ENCODE measurements at places on chromosomes 6 and 20.

DNA sequence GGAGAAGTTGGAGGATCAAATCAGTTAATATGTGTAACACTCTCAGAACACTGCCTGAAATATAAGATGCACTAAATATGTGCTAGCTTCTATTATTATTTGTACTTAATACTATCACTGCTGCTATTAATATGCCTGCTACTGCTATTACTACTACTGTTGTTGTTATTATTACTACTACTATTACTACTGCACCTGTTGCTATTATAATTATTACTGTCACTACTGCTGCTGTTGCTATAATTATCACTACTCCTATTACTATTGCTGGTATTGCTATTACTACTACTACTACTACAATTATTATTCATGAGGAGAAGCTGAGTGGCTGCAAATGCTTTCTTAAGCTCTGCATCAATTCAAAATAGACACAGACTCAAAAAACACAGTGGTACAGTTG, 16.7 kb upstream of the SSTR4 start:
- DNase-seq = no peak

DNA sequence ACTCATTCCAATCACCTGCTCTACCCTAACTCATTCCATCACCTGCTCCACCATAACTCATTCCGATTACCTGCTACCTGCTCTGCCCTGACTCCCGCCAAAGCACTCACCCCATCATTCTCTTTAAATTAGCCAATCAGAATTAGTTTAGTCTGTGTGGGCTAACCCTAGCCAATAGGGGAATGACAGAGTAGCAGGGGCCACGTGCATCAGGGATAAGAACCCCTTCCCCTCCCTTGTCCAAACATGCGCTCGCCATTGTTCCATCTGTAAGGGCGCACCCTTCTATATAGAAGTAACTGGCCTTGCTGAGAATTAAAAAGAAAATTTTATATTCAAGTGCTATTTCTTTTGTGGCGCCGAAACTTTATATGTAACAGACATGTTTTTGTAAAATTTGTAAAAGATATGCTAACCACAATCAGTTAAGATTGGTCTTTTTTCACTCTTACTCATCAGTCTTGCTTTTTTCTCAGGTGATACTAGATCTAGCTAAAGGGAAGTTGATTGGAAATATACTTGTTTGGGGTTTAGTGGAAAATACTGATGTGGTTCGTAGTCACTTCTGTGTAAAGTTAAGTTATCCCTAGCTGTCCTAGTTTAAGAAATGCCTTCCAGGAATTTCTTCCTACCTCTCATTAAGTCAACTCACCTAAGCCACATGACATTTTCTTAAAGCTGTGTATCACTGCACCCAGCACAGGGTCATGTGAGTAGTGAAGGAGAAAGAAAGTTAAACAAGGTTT, 16.5 kb downstream of the RTN4IP1 start:
- DNase-seq = no peak

GRCh38 chr6:166749666-166750065, 122.6 kb upstream of the RPS6KA2 start:
- DNase-seq = no peak

GRCh38 chr6:75244063-75244584, 523 bp upstream of the COX7A2 start:
- no peak for DNase-seq

DNA sequence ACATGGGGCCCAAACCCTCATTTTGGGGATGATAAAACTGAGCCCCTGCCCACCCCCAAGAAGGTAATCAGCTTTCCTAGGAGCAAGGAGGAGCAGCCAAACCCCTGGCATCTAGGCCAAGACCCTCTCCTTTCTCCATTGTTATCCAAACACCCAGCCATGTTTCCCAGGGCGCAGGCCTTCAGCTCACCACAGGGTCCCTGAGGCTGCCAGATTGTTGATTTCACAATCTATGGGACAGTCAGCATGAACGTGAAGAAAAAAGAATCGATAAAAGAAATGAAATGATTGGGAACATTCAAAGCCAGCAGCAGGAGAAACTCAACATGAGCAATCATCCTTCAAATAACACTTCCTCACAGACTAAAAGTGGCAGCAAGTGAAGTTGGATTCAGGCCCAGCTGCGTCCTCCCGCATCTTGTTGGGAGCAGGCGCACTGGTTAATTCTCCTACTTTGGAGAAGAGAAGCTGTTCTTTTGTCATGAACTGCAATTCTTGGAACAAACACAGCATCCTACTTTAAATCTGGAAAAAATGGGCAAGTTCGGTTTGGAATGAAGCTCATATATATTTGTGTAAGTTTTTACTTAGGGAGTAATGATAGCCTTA, 241.8 kb upstream of the PRDM1 start:
- no peak for DNase-seq

- no peak for DNase-seq
These were observed 579.5 kb upstream of the HTR1E start for GRCh38 chr6:86357877-86358276.

- no peak for DNase-seq
These were observed 143.6 kb downstream of the DST start for GRCh38 chr6:56499095-56499494.

DNA sequence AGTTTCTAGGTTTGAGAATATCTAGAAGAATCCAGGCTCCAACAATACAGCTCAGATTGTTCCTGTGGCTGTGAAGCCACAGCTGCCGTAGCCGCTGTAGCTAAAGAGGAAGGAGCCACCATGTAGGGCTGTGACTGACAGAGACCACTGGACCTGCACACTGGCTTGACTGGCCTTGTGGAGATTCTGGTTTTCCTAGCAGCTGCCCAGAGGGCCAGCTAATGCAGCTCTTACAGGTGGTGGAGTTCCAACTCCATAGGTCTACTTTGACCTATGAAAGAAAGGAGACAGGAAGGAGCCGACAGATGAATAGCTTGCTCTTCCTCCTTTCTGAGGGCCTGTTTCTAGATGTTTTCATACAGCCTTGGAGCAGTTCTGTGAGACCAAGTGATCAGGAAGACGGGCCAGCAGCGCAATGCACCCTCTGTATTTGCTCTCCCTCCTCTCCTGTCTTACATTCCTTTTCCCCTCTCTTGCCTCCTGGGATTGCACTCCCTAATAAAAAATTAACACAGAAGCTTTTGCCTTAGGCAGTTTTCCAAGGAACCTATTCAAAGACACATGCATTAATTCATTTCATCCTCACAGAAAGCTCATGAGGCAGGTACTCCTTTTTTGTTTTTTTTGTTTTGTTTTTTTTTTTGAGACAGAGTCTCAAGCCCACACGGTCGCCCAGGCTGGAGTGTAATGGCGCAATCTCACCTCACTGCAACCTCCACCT, 51.8 kb upstream of the MYB start:
- DNase-seq = peak; percentile 26

DNA sequence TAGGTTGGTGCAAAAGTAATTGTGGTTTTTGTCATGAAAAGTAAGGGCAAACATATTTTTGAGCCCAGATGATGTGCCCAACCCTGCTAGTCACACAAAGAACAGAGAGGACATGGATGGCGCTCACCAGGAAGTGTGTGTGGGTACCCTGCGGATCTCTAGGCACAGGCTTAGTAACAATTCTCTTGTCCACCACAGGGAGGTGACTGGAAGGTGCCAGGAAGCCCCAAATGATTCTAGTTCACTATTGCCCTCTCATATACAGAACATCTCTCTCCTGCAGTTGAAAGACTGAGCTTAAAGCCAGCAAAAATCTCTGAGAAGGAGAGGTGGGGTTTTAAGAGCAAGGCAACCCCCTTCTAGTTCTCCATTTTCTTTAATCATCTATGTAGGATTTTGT, 272.1 kb upstream of the TAB2 start:
- no peak for DNase-seq

DNA sequence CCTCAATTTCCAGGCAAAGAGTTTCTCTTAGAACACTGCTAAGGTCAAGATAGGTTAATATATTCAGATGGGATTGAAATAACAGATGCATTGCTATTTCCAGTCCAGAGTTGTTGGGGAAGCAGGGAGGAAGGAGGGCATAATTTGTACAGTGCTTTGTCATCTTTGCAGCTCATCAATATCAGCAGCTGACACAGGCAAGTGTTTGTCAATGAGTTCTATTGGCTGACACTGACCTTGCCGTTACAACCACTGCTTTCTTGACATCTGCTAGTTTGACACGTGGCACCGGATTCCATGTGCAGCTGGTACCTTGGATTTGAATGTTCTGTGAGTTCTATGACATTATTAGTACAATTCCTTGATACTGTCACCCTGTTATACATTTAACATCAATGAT, 28.0 kb upstream of the MLIP start:
- DNase-seq = no peak

- no peak for DNase-seq
These were observed 17.9 kb upstream of the THEMIS start for GRCh38 chr6:127918506-127919427.

DNA sequence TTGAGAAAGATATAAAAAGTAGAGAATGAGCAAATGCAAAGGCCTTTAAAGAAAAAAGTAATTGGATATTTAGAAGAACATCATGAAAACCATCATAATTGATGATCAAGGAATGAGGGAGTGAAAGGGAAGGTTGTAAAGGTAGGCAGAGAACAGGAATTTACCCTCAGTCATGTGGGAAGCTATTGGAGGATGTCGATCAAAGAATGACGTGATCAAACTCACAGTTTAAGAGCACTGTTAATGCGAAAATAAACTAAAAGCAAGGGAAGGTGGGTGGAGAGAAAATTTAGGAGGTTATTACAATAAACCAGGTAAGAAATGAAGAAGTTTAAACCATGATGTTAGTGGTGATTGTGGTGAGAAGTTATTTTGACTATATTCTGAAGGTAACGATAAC, 982.6 kb upstream of the EYS start:
- no peak for DNase-seq

GRCh38 chr6:119844387-119844786, 494.8 kb upstream of the MAN1A1 start:
- no peak for DNase-seq

- no peak for DNase-seq
These were observed 18.0 kb downstream of the USP49 start for GRCh38 chr6:41877051-41877680.

DNA sequence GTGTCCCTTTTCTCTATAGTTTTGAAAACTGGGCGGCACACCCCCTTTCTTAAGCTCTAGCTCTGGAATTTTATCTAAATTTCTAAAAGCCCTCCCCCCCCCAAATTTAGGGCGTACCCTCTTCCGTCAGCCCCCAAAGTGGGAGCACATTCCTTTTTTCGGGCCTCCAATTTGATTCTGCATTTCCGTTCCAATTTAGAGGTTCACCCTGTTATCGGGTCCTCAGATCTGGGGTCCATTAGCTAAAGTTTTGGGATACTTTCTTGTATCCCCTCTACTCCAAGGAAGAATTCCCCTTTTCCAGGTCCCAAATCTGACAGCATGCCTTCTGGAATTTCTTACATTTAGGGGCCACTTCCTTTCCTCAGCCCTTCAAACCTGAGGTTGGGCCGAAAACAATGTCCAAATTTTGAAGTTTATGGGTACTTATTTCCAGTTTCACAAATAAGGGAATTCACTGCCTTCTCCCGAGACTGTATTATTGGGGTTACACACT, 796 bp downstream of the PHF20 start:
- no peak for DNase-seq

DNA sequence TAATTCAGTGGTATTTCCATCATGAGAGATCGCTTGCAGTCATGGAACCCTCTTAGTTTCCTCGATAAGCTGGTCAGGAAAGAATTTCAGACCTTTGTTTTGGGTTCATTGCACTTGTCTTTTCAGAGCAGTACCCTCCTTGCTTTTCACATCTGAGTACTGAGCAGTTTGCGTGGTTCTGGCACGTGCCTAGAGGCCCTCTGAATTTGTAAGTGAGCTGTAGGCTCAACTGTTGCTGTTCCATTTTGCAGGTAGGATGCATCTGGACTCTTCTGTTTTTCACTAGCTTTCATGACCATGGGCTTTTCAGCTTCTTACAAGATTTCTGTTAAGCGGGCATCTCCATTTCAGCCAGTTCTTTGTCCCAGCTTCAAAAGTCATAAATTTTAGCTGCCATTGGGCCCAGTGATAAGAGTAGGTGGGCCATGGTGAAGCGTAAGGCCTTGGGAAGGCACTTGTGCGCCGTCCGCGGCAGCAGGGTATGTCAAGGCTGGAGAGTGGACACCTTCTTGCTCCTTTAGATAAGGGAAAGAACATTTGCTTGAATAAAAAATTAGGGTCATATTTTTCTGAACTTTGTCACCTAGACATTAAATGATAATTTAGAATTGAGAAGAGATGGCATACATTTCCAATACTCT, 35.8 kb downstream of the HIVEP1 start:
- no peak for DNase-seq

- no peak for DNase-seq
These were observed 503.7 kb downstream of the KIF16B start for GRCh38 chr20:16069389-16070010.

GRCh38 chr6:2102316-2102883, 143.0 kb downstream of the GMDS start:
- no peak for DNase-seq

DNA sequence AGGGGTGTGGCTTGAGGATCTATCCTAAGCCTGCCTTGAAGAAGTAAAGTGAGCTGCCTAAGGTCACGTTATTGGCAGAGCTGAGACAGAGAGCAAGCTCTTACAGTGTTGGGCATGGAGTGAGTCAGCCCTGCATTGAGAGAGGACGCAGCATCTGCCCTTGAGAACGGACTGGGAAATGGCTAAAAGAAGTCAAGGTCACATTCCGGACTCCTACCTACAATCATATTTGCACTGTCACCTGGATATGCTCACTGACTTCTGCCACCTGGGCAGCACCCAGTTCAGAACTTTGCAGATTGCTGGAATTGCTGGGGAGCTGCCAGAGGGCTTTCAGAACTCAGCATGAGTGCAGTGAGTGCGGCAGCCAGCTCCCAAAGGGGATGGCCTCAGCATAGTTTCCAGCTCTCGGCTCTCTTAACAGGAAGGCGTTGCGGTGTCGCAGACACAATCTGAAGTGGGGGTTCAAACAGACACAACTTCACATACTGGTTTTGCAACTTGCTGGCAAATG, 199.3 kb upstream of the SGK1 start:
- peak; percentile 39 for DNase-seq

GRCh38 chr6:27896398-27896796, 15.8 kb downstream of the OR2B2 start:
- no peak for DNase-seq

- peak; percentile 31 for DNase-seq
These were observed at the start of gene FILIP1 for GRCh38 chr6:75493400-75494064. TSS of gene FILIP1 (minus strand) at chr6:75493800. CDS start at chr6:75414972, 78,828 bp downstream.

- DNase-seq = no peak
These were observed 43.5 kb downstream of the PREX1 start for GRCh38 chr20:48784273-48784641.

DNA sequence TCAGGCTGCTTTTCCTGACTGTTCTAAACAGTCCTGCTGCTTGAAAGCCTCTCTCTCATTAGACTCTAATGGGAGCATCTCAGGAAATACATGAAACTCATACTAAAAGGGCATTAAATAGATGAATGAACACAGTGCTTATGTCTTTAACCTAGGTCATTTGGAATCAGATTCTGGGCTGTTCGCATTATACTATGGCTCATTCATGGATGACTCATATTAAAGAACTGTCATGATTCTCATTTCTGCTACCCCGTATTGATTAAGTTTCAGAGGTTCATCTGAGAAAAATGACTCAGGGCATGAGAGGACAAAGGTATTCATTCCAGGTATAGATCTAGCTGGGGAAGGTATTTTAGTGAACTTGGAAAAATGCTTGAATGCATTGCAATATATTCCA, 335.5 kb downstream of the GJA1 start:
- no peak for DNase-seq
